Heart left ventricle (tissue), 16 donors: ENCODE measurements at places on chromosomes 5 and 9. TPM values are rescaled to one million over a fixed set of nuclear protein-coding genes. Genes with fewer than 3 reads are reported as not detected.
A peak's percentile ranks its signal among the peaks of the same experiment; 100 is the strongest.

DNA sequence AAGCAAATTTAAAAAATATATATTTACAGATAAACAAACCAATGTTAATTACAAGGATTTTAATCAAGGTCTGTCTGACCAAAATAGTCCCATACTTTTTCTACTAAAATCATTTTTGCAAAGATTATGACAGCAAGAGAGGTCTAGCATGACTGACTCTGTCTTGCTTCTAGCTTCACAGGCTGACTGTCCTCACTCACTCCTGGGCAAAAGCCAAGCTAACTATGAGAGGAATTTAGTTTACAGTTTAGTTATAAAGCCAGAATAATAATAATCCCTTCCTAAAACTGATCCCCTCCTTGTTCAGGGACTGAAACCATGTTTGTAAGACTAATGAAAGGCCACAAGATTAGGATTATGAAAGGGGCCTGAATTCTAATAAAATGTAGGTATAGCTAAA is 45.5 kb upstream of the HMGCS1 start:
- H3K4me3 ChIP-seq = no peak overlapping the region
- DNase-seq = no peak
- H3K27ac ChIP-seq = no peak overlapping the region
- no peaks in the 10 kb centered on the region for H3K4me1 ChIP-seq

SLC46A2 gene
- total RNA-seq = not detected

GRCh38 chr5:169176709-169177694 is 123.9 kb downstream of the SLIT3 start:
- H3K27me3 ChIP-seq = no peaks in the 10 kb centered on the region
- H3K4me1 ChIP-seq = no peaks in the 10 kb centered on the region
- no peak overlapping the region for H3K4me3 ChIP-seq
- no peak for DNase-seq
- H3K36me3 ChIP-seq = no peaks in the 10 kb centered on the region

TEX48 gene
- not detected for total RNA-seq

PCDHA2 gene
- not detected for total RNA-seq

NEUROG1 gene
- total RNA-seq = not detected

GRCh38 chr5:78895616-78896015 is 89.5 kb downstream of the ARSB start:
- H3K27me3 ChIP-seq = no peaks in the 10 kb centered on the region
- no peak overlapping the region for H3K27ac ChIP-seq
- H3K4me1 ChIP-seq = peaks cover 2% of the 10 kb centered on the region
- DNase-seq = no peak
- H3K36me3 ChIP-seq = no peaks in the 10 kb centered on the region
- H3K4me3 ChIP-seq = no peak overlapping the region

- H3K27me3 ChIP-seq = no peaks in the 10 kb centered on the region
- H3K27ac ChIP-seq = no peak overlapping the region
- no peaks in the 10 kb centered on the region for H3K4me1 ChIP-seq
- DNase-seq = no peak
Measured at GRCh38 chr5:60503771-60504170, 196.2 kb downstream of the DEPDC1B start.

PCDHGA3 gene
- 13.3 TPM for total RNA-seq

SYNPO gene
- total RNA-seq = 488 TPM

DNA sequence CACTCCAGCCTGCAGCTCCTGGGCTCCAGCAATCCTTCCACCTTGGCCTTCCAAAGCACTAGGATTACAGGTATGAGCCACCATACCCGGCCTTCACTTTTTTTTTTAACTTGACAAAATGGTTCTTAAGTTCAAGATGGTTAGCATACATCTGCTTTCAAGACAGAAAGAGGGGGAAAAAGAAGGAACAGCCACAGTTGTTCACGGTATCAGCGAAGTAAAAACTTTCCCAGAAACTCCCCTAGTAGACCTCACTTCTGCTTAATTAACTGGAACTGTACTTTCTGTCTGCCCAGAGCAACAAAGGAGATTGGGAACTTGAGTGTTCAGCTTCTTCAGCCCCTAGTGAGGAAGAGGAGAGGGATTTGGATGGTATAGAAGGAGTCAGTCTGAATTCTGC is 116.7 kb downstream of the UGCG start:
- H3K36me3 ChIP-seq = no peaks in the 10 kb centered on the region
- no peaks in the 10 kb centered on the region for H3K27me3 ChIP-seq
- H3K27ac ChIP-seq = peak overlapping the region; percentile 81
- DNase-seq = no peak
- H3K4me3 ChIP-seq = no peak overlapping the region

ST8SIA4 gene
- total RNA-seq = 17.7 TPM

DNA sequence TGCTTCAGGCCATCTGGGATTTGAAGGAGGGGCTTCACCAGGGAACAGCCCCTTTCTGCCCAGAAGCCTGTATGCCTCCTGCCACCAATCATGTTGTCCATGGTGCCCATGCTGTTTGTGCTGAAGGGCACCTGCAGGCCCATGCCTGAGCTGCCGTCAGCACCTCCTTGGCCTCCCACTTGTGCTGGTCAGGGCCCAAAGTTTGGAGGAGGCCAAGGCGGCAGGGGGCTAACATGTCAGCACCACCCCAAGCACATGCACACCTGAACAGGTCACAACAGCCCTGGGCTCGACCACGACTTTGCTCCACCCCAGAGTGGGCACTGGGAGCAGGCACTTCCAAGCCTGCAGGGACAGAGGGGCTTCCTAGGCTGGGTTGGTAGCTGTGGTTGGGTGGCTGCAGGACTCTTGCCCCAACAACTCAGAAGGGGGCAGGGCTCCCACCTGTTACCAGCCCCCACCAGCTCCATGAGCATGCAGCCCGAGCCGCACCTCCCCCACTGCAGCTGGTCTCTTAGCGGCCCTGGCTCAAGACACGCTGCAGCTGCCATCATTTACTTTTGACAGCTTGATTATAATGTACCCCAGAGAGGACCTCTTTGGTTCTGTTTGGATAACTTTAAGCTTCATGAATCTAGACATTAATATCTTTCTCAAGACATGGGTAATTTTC is 19.8 kb upstream of the NFIL3 start:
- H3K27ac ChIP-seq = no peak overlapping the region
- H3K4me3 ChIP-seq = no peak overlapping the region
- no peak for DNase-seq

DNA sequence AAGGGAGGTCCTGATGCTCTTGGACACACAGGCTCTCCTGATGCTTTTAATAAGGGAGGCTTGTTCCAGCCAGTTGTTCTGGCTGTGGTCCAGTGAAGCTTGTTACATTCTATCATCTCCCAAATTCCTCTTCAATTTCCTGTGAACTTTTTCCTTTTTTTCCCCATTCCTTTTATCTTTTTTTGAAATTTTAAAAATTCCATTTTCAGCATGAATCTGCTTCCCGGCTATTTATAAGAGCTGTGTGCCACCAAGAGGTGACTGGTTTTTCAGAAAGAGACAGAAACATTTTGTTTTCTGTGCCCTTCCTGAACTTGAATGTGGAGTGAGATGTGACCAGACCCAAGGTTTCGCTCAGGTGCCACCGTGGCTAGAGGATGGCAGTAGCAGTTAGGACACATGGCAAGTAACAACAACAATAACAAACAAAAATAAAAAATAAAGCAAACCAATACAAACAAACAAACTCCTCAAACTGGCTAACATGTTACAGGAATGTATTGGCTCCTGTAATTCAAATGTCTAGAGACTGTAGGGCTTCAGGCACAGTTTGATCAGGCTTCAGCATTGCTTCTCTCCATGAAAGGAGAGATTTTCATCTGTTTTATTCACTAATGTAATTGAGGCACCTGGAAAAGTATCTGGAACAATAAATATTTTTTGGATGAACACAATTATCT is 121.1 kb downstream of the BOD1 start:
- H3K36me3 ChIP-seq = no peaks in the 10 kb centered on the region
- no peaks in the 10 kb centered on the region for H3K27me3 ChIP-seq
- H3K27ac ChIP-seq = peak overlapping the region; percentile 49
- DNase-seq = peak; percentile 34
- peaks cover 8% of the 10 kb centered on the region for H3K4me1 ChIP-seq

DNA sequence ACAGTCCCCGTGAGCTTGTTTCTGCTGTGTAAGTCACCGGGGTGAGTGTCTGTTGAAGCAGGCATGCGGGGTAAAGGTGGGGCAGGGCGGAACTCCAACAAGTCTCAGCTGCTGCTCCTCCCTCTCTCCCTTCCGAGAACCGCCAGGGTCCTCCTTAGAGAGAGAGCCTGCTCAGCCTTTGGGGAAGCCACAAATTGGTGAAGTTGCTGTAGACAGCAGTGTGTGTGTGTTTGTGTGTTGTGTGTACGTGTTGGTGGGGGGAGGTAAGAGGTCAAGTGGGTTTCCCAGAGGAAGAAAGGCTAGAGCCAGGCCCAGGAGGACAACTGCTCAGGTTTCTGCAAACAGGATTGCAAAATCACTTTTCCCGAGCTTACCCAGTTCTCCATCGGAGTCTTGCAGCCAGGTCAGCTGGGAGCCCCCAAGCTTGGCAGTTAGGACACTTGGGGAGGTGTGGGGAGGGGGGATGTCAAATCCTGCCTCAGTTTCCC is 38.9 kb upstream of the DAB2IP start:
- H3K4me3 ChIP-seq = peak overlapping the region; percentile 8
- peaks cover 61% of the 10 kb centered on the region for H3K4me1 ChIP-seq
- peak overlapping the region; percentile 71 for H3K27ac ChIP-seq
- no peaks in the 10 kb centered on the region for H3K36me3 ChIP-seq
- H3K27me3 ChIP-seq = no peaks in the 10 kb centered on the region

GRCh38 chr9:133780962-133781827 is 43.0 kb upstream of the SARDH start:
- DNase-seq = peak; percentile 16
- no peaks in the 10 kb centered on the region for H3K4me1 ChIP-seq
- no peak overlapping the region for H3K27ac ChIP-seq

GRCh38 chr5:179181988-179182387 is 121.8 kb downstream of the ZNF354C start:
- no peak overlapping the region for H3K27ac ChIP-seq
- H3K36me3 ChIP-seq = no peaks in the 10 kb centered on the region
- no peaks in the 10 kb centered on the region for H3K27me3 ChIP-seq
- no peak overlapping the region for H3K4me3 ChIP-seq

DNA sequence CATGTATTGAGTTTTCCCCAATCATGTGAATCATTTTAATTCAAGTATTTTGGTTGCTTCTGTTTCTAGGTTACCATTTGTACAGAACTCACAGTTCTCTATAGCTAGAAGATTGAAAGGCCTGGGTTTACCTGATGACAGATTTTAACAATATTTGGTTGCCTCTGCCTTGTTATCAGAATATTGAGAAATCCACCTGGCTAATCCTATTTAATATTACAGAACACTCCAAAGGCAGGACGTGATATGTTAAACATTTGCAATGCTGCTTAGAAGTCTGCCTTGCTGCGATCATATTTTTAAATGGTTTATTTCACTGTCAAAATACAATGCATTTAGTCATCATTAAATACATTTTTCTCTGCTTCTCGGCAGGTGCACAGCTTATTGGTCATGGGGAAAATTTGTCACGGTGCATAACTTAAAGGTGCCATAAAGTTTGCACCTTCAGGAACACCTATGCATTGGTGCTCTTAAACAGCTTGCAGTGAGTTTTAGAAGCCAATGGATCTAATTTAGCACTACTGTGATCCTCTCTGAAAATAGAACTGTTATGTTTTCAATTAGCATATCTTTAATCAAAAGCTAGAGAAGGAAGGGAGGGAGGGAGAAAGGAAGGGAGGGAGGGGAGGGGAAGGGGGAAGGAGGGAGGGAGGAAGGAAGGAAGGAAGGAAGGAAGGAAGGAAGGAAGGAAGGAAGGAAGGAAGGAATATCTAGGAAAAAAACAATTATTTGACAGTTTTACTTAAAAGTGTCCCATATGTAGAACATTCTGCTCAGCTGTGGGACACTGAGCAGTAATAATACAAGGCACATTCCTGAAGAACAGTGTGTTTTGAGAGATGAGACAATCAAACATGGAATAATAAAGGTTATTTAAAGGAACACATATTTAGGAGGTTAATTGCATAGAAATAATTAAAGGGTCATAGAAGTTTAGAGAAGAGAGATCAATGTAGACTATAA is 15.5 kb upstream of the DAPK1 start:
- no peak overlapping the region for H3K4me3 ChIP-seq
- DNase-seq = no peak
- H3K27me3 ChIP-seq = no peaks in the 10 kb centered on the region
- no peaks in the 10 kb centered on the region for H3K4me1 ChIP-seq

SHB gene
- total RNA-seq = 31.4 TPM

PDZD2 gene
- total RNA-seq = 111 TPM
